ENCODE measurements at places on chromosomes 5 and 9. TPM values are rescaled to one million over a fixed set of nuclear protein-coding genes. Genes with fewer than 3 reads are reported as not detected.

DNA sequence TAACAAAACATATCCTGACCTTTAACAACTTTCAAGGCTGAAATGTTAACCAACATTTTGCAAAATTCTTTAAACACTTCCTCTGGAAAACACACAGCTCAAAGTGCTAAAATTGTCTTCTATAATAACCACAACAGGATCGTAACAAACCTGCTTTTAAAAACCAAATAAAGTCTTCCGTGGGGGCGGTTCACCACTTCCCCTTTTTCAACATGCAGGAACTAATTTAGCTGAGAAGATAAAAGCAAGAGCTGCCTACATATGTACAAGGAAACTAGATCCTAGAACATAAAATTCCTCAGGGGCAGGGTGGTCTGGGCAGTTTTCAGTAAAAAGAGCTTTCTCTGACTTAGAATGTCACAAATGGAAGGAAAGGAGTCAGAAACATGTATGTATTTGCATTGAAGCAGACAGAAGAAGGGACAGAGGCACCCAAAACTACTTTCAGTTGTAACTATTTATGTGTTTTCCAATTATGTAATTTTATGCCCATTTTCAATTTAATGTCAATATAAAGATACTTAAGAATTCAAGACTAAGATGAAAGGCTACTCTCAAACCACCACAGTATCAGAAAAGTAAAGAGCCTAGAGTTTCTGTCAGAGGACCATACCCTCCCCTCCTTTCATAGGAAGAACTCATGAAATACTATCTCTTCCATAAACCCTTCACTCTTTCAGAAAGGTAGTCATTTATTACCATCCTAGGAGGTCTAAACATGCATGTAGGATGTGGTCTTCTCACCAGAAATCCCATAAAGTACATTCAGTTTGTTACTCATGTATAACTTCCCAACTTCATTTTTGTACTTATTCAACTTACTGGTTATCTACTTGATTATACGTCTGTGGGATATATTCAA lies 185.9 kb upstream of the RASA1 start:
- no peak for DNase-seq

DNA sequence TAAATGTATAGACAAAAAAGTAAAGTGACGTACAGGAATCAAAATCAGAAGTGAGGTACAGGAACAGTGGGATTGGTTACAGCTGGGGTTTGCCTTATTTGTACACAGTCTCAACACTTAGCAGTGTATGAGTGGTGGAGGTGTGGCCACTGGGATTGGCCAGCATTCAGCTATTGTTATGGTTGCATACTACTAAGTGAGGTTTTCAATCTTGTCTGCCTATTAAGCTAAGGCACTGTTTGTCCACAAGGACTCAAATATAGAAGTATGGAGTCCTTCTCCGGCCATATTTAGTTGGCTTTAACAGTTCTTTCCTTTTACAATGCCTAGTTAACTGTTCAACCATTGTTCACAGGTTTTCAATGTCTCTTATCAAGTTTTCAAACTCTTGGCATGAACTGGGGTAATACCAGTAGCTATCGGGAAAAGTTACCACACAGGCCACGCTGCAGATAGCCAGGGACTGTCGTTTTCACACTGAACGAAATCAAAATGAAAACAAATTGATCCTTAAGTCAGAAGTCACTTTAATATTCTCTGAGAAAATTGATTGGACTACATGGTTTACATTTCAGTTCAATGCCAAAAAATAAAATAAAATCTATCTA lies 176.0 kb upstream of the FREM1 start:
- DNase-seq, result no peak

GRCh38 chr9:7333719-7334118 lies 465.9 kb downstream of the DMAC1 start:
- DNase-seq, result no peak

MRPL36 gene
- total RNA-seq, result 51.4 TPM
